ENCODE measurements at places on chromosomes 13 and 19. TPM values are rescaled to one million over a fixed set of nuclear protein-coding genes. Genes with fewer than 3 reads are reported as not detected.

Gene MEIS3
- total RNA-seq, result 15.9 TPM

Gene VSTM2B
- total RNA-seq, result not detected

Gene GPR18
- total RNA-seq, result not detected

Gene IGFL1
- not detected for total RNA-seq

Gene KCNRG
- 0.67 TPM for total RNA-seq

Gene GPALPP1
- total RNA-seq, result 15.3 TPM

Gene NAT14
- 7.3 TPM for total RNA-seq

Gene DGKH
- total RNA-seq, result 11.8 TPM

Gene CGB3
- not detected for total RNA-seq

Gene C2CD4C
- 5.9 TPM for total RNA-seq

Gene CFAP97D2
- not detected for total RNA-seq

Gene SIGLEC7
- 8.1 TPM for total RNA-seq

Gene STARD13
- 59.2 TPM for total RNA-seq

Gene TUBB4A
- total RNA-seq, result 0.48 TPM

Gene CYP2A6
- 0.48 TPM for total RNA-seq

Gene CEACAM3
- 1.6 TPM for total RNA-seq

Gene C19orf81
- not detected for total RNA-seq

Gene CAPNS1
- 647 TPM for total RNA-seq

Gene SWSAP1
- total RNA-seq, result 1.2 TPM

Gene IL12RB1
- 2.3 TPM for total RNA-seq

Gene NXNL1
- 1.3 TPM for total RNA-seq

Gene LSM14A
- 87.2 TPM for total RNA-seq

Gene ZNF470
- total RNA-seq, result 2.4 TPM

Gene CXCL17
- total RNA-seq, result not detected

Gene ZNF99
- 0.10 TPM for total RNA-seq

Gene DUS3L
- total RNA-seq, result 31.4 TPM

Gene ADAT3
- total RNA-seq, result 6.1 TPM

Gene OR7C1
- total RNA-seq, result not detected

Gene PABPC3
- 0.29 TPM for total RNA-seq

Gene CELF5
- not detected for total RNA-seq

Gene GFY
- not detected for total RNA-seq

Gene LILRA1
- 3.7 TPM for total RNA-seq

Gene TMEM86B
- 1.6 TPM for total RNA-seq

Gene GRIK5
- 0.80 TPM for total RNA-seq

Gene ELAVL3
- total RNA-seq, result not detected

Gene ZNF320
- total RNA-seq, result 9.3 TPM

Gene EFNB2
- 21.6 TPM for total RNA-seq

Gene PLVAP
- 293 TPM for total RNA-seq

Gene KLK4
- not detected for total RNA-seq

Gene KASH5
- not detected for total RNA-seq

Gene PGLYRP1
- 1.6 TPM for total RNA-seq

Gene SIGLECL1
- not detected for total RNA-seq

Gene ADM5
- 1.3 TPM for total RNA-seq

Gene C19orf85
- not detected for total RNA-seq

Gene KLF1
- total RNA-seq, result not detected

Gene PLPP2
- total RNA-seq, result 7.9 TPM

Gene RDH13
- 8.2 TPM for total RNA-seq

Gene ZNF540
- 1.8 TPM for total RNA-seq

Gene TEAD2
- 48.3 TPM for total RNA-seq

Gene RASAL3
- total RNA-seq, result 4.1 TPM

Measured in mesenteric fat pad (tissue), 1 donor.